NCI-H2107 (cell line): ENCODE measurements at places on chromosomes 11 and 22.

GRCh38 chr22:43628250-43628649 lies 183.9 kb downstream of the EFCAB6 start:
- DNase-seq, result no peak

- no peak for DNase-seq
These were observed 111.1 kb upstream of the TTC12 start for GRCh38 chr11:113203141-113203753.

GRCh38 chr11:36409152-36409816 lies 100.8 kb downstream of the TRAF6 start:
- no peak for DNase-seq

- no peak for DNase-seq
These were observed 111.4 kb upstream of the TBCEL start for GRCh38 chr11:120912504-120912903.

DNA sequence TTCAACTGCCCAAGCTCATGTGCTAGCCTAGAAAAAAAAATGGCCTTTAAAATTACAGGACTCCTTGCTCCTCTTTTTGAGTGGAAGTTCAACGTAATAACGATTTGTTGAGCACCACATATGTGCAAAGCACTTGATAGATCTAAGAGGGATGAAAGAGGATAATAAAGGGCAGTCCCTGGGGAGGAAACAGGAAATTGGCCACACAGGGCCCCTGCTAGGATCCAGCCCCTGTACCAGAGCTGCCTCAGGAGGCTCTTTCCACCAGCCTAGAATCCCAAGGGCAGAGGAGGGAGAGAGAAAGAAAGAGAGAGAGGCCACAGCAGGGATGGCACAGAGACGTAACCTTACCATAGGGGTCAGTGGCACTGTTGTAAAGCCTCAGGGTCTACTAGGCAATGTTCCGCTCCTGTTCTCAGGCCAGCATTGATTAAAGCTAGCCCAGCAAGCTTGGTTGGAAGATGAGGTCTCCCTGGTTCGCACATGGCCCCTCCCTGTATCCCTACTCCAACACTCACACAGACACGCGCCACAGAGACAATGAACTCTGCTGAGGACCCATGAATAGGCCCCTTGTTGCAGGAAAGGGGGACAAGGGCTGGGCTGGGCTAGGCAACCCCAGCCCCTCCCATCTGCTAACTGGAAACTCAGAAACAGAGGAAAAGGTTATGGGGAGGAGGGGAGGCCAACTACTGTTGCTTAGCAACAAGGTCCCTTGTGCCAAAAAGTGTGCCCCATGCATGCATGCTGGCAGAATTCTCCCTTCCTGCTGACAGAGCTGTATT lies at the start of gene TMPRSS5:
Gene TMPRSS5, minus strand, starts transcription at position 438 of the 785 bp plus-strand sequence. Its CDS starts 84 bp downstream, at position 354.
- no peak for DNase-seq

- no peak for DNase-seq
These were observed 47.1 kb upstream of the OPCML start for GRCh38 chr11:133579165-133580031.

DNA sequence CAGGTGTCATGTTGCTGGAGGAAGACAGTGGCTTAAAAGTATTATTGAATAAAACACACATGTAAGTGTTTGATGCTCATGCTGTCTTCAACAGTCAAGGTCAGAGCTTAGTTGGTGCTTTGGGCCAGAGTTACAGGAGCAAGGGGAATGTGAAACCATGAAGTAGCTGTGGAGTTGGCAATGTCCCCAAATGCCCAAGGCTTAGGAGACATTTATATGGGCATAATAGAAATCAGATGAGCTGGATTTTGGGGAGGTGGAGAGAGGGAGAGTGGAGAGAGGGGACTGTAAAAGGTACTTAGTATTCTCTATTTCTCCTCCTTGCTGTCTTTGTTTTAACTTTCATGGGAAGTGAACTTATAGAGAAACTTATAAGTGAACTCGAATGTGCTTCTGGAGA lies 407.8 kb downstream of the ETS1 start:
- DNase-seq, result no peak

DNA sequence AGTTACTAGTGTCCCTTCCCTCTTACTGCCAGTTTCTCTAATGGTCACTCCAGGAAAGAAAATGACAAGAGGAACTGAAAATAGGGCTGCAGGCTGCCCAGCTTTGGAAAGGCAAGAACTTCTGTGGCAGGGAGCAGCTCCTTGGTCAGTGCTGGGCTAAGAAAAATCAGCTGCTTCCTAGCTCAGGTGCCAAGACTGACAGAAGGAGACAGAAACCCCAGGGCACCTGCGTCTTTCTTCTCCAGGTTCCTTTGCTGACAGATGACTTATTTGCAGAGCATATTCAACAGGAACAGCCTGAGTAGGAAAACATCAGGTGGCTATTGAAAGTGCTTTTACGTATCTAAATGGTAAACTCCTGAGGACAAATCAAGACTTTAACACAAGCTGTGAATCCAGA lies 25.4 kb downstream of the MAML2 start:
- no peak for DNase-seq

GRCh38 chr11:130407978-130408377 lies 20.4 kb downstream of the ADAMTS8 start:
- no peak for DNase-seq

DNA sequence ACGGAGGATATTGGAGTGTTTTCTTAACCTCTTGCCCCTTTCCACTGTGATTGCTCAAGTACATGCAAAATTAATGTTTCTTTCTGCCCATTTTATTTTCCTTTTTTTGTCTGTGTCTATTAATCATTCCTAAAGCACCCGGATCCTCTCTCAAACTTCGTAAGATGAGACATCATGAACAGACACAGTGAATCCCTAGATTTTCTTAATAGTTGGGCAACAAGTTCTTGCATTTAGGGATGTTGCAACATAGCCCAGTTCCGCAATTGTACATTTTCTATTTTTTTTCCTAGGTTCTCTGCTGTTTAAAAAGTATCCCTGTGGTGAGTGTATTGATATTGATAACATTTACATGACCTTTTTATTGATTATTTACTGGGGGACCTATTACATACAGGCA lies 2.9 kb downstream of the FAM111A start:
- no peak for DNase-seq

- DNase-seq, result no peak
These were observed 133.0 kb downstream of the SNX19 start for GRCh38 chr11:130783323-130783722.
